ENCODE measurements at places on chromosomes 4 and X. TPM values are rescaled to one million over a fixed set of nuclear protein-coding genes. Genes with fewer than 3 reads are reported as not detected.

- H3K4me3 ChIP-seq, result no peak overlapping the region
- H3K36me3 ChIP-seq, result no peaks in the 10 kb centered on the region
- H3K27me3 ChIP-seq, result no peaks in the 10 kb centered on the region
- peak; percentile 93 for DNase-seq
Observed at GRCh38 chrX:45479835-45480422, 279.3 kb upstream of the DIPK2B start.

Gene C1QTNF7
- not detected for total RNA-seq

DNA sequence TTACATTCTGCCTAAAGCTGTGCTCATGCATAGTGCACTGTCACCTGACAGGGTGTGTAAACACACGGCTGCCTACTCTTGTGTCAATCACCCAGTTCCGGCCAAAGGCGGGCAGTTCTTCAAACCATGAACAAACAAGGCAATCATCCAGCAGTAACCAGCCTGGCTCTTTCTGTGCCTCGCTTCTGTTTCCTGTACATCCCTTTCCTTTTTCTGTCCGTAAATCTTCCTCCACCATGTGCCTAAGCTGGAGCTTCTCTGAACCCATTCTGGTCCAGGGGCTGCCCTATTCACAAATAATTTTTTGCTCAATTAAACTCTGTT lies 60.8 kb upstream of the CBR4 start:
- peak; percentile 53 for DNase-seq
- peaks cover 26% of the 10 kb centered on the region for H3K4me1 ChIP-seq
- H3K4me3 ChIP-seq, result peak overlapping the region; percentile 30

GRCh38 chrX:139559383-139560042 lies 29.0 kb downstream of the F9 start:
- no peaks in the 10 kb centered on the region for H3K27me3 ChIP-seq
- H3K4me1 ChIP-seq, result no peaks in the 10 kb centered on the region

Gene F11
- not detected for total RNA-seq

DNA sequence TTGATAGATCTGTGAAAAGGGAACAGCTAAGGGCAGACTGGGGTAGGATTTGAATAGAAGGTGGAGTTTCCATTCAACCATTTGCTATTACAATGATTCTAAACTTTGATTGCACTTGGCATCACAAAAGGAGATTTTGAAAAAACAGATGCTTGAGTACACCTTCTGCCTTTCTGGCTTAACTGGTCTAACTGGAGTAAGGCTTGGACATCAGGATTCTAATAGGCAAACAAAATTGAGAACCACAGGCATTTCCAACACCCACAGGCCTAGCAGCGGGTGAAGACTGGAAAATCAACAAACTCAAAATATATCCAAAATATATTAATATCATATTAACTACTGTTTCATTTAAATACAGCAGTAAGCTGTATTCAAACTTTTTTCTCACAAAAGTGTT lies 1.9 kb upstream of the VEGFC start:
- no peaks in the 10 kb centered on the region for H3K36me3 ChIP-seq
- no peak for DNase-seq
- no peaks in the 10 kb centered on the region for H3K27me3 ChIP-seq

- no peak overlapping the region for H3K27ac ChIP-seq
- peaks cover 4% of the 10 kb centered on the region for H3K4me1 ChIP-seq
- H3K27me3 ChIP-seq, result no peaks in the 10 kb centered on the region
Observed at GRCh38 chr4:40685300-40685699, 55.6 kb upstream of the RBM47 start.

DNA sequence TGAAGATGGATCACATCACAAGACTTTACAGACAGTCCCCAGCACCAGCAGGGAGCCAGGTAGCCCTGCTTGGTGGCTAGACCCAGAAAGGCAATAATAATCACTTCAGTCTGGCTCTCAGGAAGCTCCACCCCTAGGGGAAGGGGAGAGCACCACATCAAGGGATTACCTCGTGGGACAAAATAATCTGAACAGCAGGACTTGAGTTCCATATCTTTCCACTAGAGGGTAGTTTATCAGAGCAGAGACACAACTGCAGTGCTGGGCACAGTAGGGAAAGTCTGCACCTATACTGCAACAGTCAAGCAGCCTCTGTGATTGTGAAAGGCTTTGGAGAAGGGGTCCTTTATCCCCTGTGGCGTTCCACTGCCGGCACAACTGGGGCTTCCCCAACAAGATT lies 547.0 kb upstream of the POU3F4 start:
- no peak for DNase-seq
- H3K4me3 ChIP-seq, result no peak overlapping the region
